ENCODE measurements at places on chromosomes 13 and 19.

DNA sequence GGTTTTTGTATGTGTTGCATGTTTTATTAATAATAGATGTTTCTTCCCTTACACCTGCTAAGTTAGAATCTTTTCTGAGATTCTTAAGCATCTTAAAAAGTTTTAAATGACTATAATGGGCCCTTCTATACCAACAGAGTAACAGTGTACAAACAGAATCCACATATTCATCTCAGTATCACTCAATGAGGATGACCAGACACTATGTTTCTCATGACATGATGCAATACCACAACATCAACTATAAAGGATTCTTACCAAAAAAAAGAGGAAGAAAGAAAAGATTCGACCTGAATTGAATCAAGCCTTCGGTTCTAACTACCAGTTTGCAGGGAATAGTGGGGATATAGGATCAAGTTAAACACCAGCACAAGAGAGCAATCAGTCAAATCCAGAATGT is 56.5 kb downstream of the INTS6 start:
- H3K4me1 ChIP-seq = peaks cover 46% of the 10 kb centered on the region
- peak overlapping the region; percentile 41 for H3K27ac ChIP-seq
- peaks cover 14% of the 10 kb centered on the region for H3K36me3 ChIP-seq
- H3K4me3 ChIP-seq = no peak overlapping the region

DNA sequence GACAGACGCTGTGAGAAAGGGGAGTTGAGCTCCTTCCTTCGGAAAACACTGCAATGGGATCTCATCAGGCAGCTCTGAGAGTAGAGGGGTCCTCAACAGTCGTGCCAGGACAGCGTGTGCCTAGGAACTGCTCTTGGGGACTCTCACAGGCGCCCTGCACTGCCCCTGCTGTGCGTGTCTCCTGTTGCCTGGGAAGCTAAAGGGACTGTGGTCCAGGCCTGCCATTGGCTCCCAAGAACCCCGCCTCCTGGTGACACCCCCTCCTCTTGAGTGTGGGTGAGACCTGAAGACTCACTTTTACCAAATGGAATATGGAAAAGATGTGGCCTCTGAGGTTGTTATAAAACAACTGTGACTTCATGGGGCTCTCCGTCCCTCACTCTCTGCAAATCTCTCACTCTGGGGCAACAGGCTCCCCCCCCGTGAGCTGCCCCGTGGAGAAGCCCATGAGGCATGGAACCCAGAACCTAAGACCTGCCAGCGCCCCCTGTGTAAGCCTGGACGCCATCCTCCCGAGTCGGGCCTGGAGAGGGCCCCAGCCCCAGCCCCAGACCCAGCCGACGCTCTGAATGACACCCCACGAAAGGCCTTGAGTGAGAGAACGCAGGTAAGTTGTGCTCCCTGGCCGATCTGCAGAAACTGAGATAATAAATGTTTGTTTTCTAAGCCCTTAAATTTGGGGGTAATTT is 302.7 kb downstream of the FGF9 start:
- H3K27me3 ChIP-seq = peaks cover under 1% of the 10 kb centered on the region
- no peaks in the 10 kb centered on the region for H3K4me1 ChIP-seq
- H3K36me3 ChIP-seq = no peaks in the 10 kb centered on the region
- no peak for DNase-seq

- H3K4me3 ChIP-seq = peak overlapping the region; percentile 55
- no peaks in the 10 kb centered on the region for H3K36me3 ChIP-seq
- H3K27ac ChIP-seq = no peak overlapping the region
- H3K27me3 ChIP-seq = peaks cover 45% of the 10 kb centered on the region
- DNase-seq = no peak
Observed at GRCh38 chr19:39321117-39321831, 611 bp upstream of the LRFN1 start.

- H3K27me3 ChIP-seq = no peaks in the 10 kb centered on the region
- no peak for DNase-seq
- H3K4me1 ChIP-seq = no peaks in the 10 kb centered on the region
- H3K4me3 ChIP-seq = no peak overlapping the region
- H3K27ac ChIP-seq = no peak overlapping the region
Observed at GRCh38 chr13:82506805-82507414, 1375.4 kb downstream of the SLITRK1 start.

- H3K36me3 ChIP-seq = no peaks in the 10 kb centered on the region
- no peaks in the 10 kb centered on the region for H3K27me3 ChIP-seq
- DNase-seq = no peak
- no peak overlapping the region for H3K4me3 ChIP-seq
- H3K27ac ChIP-seq = no peak overlapping the region
Observed at GRCh38 chr13:103958691-103959090, 892.5 kb upstream of the SLC10A2 start.

GRCh38 chr19:44539236-44539826 is 9.9 kb upstream of the CEACAM20 start:
- no peaks in the 10 kb centered on the region for H3K36me3 ChIP-seq
- no peaks in the 10 kb centered on the region for H3K4me1 ChIP-seq
- H3K27me3 ChIP-seq = peaks cover 31% of the 10 kb centered on the region

DNA sequence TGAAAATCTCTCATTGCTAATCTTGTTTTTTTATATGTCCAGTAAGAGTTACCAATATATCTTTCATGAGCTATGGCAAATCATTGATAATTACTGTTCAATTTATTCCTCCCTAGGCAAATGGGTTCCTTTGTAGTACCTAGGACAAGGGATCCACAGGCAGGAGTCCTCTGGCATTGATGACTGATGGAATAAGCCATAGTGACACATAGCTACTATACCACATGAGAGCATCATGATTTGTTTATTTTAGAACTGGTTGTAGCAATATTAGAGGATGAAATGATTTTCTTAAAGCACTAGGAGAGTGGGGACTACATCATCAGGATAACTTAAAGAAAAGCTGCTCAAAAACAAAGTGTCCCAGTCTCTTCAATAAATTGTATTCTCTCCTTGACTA is 21.7 kb upstream of the MAB21L1 start:
- H3K27ac ChIP-seq = no peak overlapping the region
- no peak overlapping the region for H3K4me3 ChIP-seq
- DNase-seq = no peak
- peaks cover 12% of the 10 kb centered on the region for H3K4me1 ChIP-seq
- H3K27me3 ChIP-seq = no peaks in the 10 kb centered on the region
- H3K36me3 ChIP-seq = no peaks in the 10 kb centered on the region

All from HFFc6 (cell line).